Activated T-helper 1 cell treated with Interleukin-2 at 50 U/mL for 16 hours (primary cell): ENCODE measurements at places on chromosomes 3 and 15.

GRCh38 chr15:77387365-77388105 is 32.4 kb downstream of the PEAK1 start:
- DNase-seq, result no peak

DNA sequence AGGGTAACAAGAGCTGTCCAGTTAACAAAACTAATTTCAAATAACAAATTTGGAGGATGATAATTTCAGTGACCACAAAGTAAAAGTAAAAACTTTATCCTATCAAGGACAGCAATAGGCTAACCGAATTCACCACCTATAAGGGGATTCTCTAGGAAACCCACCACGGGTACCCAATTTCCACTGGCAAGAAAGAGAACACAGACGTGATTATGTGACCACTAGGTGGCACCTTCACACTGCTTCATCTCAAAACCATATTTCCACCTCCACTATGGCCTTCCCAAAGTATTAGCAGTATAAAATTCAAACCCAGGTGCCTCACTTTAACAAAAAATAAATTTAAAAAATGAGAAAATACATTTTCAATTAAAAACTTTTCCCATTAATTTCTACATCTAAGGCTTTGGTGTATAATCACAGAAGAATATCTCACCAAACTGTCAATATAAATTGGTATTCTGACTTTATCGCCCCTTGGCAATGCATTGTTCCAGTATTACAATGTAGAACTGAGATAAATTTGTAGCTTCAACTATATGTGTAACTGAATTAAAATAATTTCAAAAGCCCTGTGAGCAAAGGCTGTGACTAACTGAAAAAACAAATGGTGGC is 96.5 kb downstream of the FSIP1 start:
- no peak for DNase-seq

GRCh38 chr3:36258421-36258820 is 121.9 kb upstream of the STAC start:
- no peak for DNase-seq

DNA sequence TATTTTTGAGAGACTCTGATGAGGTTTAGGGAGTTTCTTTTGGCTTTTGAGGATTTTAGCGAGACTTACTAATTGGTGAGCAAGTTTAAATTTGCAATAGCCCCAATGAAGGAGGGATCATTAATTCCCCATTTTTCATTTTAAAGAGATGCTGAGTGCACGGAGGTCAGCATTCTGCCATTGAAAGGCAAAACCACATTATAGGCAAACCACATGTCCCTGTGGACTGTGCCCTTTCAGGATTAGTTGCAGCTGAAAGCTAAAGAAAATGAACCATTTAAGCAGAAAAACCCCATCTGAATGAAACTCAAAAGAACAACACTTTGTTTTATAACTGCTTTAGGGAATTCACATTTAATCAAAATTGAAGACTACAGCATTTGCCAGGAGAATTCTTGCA is 246.5 kb downstream of the PDZRN3 start:
- DNase-seq, result no peak

GRCh38 chr3:30135190-30135589 is 471.2 kb upstream of the TGFBR2 start:
- no peak for DNase-seq
